ENCODE measurements at places on chromosomes 6 and 20.

GRCh38 chr20:17659801-17660200 is 22.2 kb downstream of the RRBP1 start:
- DNase-seq: no peak

- DNase-seq: peak; percentile 37
These were observed 103.5 kb downstream of the LAMP5 start for GRCh38 chr20:9617940-9618339.

- no peak for DNase-seq
These were observed 169.9 kb downstream of the BCAS1 start for GRCh38 chr20:53900380-53900999.

DNA sequence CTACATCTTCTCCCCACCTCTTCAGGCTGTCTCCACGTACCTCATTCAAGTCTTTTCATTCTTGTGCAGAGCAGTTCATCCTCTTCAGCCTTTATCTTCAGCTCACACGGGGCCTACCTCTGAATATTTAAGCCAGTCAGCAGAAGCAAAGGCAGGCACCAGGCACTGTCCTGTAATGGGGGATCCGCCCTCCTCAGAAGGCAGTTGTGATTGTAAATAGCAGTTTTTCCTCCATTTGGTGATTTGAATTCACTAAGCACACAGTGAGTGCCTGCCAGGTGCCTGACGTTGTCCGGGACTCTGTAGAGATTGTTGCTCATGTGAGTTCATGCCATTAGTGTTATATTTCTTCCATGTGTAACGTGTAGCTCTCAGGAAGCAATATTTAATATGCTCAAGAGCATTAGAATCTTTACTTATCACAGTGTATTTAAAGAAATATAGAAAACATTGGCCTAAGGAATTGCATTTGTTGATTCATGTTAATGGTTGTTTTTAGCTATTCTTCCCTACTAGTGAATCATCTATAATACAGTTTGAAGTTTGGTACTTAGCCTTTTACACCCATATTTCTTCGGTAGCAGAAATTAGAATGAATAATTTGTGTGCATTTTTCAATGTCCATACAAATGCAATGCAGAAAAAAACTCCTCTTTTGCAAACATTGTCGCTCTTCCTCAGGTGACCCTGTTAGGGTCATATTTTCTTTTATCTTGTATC is 17.9 kb downstream of the BPHL start:
- no peak for DNase-seq

GRCh38 chr20:2544211-2544610 is 7.8 kb downstream of the TMC2 start:
- no peak for DNase-seq

DNA sequence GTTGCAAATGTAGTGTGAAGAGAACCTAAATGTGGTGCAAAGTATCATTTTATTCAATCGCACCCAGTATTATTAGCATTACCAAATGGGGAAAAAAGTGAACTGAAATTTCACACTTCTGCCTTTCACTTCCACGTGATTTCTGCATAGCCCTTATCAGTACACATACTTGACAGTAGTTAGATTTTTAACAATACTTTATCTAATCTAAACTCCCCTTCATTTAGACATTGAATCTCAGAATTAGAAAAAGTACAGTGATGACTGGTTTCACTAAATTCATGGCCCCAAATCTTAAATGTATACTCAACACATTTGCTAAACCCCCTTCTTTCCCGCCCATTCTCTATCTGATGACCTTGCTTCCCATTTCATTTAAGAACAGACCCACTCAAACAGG is 14.3 kb downstream of the STX7 start:
- DNase-seq: no peak

DNA sequence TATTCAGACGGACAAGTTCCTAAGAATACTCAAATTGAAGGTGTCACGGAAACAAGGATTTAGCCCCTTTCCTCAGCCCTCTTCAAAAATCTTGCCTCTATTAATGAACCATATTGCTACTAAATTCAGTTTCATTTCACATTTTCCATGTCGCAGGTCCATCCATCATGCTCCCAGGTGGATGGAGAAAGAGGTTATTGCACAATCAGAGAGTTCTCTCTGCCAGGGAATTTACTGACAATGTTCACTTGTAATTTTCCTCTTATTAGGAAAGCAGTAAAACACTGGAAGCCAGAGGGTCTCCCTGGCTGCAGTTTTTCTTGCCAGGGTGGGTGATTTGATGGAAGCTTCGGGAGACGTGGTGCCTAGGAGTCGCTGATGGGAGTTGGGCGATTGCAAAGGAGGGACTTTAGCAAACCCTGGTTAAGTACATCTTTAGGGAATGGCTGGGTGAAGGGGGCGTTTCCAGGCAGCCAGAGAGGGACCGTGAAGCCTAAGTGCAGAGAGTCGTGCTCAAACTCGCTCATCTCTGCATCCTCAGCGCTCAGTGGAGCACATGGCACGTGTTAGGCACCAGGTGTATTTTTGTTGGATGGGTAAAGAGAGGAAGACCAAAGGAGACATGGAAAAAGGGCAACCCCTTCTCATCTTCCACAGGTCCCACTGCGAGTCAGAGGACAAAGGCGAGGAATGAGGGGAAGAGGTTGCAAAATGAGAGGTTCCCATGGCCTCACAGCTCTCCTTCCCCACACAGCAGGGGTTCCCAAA is 321.9 kb upstream of the CDH4 start:
- DNase-seq: no peak

DNA sequence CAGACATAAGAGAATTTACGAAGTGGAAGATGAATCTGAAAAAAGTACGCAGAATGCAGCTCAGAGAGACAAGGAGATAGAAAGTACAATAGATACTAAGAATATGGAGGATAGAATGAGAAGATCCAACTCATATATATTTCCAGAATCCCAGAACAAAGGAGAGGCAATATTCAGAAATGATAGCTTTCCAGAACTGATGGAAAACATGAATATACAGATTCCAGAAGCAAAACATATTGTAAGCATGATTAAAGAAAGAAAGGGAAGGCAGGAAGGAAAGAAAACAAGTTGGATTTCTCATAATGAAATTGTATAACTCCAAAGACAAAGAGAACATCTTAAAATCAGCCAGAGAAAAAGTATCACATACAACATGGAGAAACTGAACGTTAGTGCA is 22.9 kb downstream of the GFRA4 start:
- no peak for DNase-seq

- DNase-seq: no peak
These were observed 171.7 kb downstream of the PREX1 start for GRCh38 chr20:48656137-48656536.

DNA sequence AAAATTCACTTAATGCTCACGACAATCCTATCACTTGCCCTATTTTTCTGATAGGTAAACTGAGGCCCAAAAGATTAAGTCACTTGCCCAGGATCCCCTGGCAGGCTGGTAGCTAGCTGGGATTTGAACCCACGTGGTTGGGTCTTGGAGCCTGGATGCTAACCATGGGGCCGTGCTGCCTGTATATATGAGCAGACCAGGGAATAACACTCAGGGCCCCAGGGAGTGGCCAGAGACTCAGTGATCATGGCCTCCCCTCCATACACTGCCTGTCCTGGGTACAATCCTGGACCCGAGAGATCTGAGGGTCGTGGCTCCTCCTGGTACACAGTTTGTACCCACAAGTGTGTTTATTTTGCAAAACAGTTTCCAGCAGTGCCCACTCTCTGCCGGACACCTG is 116.9 kb upstream of the PTPN1 start:
- DNase-seq: no peak

DNA sequence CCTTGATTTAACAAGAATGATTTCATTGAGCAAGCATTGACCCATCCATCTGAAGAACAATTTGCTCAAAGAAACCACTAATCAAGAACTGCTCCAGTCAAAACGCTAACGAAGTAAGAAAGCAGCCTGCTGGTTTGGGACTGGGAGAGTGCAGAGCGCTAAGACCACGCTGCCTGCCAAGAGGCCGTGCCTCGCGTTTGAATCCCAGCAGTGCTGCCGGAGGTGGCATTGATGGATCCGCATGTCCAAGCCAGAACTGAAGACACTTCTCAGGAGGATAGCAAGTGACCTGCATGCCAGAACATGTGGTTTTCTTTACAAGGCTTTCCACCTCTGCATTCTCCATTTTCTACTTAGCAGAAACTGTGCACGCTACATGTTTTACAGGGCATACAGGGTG is 105.2 kb upstream of the FOXC1 start:
- DNase-seq: no peak

DNA sequence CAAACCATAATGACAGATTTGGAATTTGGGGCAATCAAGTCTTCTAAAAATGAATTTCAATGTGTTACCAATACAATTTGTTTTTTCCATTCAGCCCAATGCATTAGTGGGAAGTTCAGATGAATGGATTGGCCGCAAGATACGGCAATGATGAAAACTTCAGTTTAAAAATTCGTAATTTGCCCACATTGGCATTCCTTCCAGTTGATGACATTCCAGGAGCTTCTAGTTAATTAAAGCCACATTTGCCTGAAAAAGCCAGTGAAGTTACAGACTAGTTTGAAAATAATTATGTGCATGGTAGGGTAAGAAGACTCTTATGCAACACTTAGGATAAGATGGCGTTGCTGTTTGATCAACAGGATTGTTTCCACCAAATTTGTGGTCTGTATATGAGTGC is 46.2 kb downstream of the NHLRC1 start:
- no peak for DNase-seq

DNA sequence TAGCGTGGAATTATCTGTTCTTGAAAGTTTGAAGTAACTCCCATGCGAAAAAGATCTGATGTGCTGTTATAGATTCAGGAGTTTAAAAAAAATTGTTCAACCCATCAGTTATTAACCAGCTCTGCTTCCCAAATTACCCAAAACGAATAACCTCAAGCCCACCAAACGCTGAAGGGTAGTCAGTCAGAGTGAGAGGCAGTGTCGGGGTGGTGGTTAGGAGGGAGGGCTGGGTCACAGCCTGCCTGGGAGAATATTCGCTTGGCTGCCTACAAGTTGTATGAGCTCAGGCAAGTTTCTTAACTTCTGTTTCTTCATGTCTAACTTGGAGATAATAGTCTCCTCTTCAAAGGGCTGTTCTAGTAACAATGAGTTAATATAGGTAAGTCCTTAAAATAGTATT is 114.6 kb downstream of the JPH2 start:
- no peak for DNase-seq

DNA sequence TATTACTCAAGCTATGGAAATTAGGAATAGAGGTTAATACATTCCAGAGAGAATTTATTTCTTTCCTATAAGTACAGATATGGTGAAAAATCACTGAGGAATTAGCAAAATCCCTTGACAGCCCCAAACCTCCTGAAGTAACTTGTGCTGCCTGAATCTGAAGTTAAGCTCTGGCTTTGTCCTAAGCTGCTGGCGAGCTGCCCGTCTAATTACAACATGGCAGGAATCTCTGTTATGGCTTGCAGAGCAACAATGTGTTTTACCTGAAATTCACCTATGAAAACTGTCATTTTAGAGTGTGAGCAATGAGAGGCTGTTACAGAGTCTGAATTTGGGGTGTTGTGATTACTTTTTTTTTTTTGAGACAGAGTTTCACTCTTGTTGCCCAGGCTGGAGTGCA is 22.5 kb upstream of the IYD start:
- no peak for DNase-seq

- no peak for DNase-seq
These were observed 77.3 kb downstream of the EPHA7 start for GRCh38 chr6:93341900-93342613.

DNA sequence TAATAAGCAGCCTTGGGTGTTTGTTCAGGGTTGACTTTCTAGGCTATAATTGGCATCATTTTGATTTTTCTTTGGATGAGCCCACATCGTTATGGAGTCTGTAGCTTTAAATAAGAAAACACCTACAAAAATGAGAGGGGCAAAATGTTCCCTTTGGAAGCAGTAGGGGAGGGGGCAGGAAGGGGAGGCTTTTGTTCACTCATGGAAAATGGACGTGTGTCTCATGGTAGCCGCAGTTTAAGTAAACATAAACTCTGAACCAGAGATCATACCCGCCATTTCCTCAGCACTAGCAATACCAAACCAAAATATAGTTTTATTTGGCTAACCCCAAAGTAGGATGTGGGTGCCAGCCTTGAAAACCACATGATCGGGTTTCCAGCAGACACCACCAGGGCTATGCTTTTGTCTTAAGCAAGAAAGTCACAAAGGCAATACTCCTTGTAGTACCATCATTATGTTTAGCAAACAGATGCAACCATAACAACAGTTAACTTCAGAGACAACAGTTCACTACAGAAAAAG is 572.5 kb upstream of the JAG1 start:
- no peak for DNase-seq

- DNase-seq: no peak
These were observed 117.5 kb upstream of the COL21A1 start for GRCh38 chr6:56364827-56365339.

DNA sequence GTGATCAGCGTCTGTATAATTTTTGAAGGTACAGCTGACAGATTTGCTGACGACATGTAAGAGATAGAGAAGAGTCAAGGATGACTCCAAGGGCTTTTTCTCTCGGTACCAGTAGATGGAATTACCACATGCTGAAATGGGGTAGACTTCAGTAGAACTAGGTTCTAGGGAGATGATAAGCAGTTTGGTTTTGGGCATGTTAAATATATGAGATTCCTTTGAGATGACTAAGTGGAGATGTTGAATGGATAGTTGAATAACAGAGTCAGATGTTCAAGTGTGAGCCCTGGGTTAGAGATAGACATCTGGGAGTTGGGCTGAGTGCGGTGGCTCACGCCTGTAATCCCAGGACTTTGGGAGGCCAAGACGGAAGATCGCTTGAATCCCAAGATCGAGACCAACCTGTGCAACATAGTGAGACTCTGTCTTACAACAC is 50.0 kb downstream of the PHF20 start:
- DNase-seq: no peak

DNA sequence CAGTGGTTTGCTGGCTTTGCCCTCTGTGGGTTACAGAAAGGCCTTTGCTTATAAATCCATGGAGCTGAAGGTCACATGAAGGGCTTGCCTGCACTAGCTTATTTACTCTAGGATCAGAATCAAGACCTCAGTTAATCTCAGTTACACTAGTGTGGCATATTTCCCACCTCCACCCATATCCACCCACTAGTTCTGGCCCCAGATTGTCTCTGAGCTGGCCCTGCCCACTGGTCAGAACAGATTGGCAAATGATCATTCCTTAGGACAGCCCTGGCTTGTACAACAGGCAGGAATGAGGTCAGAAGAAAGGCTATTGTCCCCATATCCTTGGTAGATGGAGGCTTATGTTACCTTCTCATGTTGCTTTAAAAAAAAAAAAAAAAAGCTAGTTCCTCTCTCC is 33.3 kb upstream of the SASH1 start:
- no peak for DNase-seq

DNA sequence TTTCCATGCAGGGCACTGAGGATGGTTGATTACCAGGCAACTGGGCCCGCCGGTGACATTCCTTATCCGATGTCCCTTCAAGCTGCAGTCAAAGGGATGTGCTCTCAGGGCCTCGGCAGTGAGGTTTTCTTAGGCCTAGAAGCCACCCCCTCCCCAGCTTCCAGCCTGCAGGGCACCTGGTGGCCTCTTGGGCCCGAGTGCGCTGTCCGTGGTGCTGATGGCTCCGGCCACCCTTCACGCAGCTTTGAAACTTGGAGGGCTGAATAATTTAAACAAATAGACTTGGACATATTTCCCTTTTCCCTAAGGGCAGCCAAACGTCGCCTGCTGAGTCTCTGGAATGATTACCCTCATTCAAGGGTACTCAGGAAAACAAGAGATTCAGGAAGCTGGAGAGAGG is 8.9 kb upstream of the MLN start:
- DNase-seq: peak; percentile 89
